ENCODE measurements at places on chromosomes 7 and 10.

DNA sequence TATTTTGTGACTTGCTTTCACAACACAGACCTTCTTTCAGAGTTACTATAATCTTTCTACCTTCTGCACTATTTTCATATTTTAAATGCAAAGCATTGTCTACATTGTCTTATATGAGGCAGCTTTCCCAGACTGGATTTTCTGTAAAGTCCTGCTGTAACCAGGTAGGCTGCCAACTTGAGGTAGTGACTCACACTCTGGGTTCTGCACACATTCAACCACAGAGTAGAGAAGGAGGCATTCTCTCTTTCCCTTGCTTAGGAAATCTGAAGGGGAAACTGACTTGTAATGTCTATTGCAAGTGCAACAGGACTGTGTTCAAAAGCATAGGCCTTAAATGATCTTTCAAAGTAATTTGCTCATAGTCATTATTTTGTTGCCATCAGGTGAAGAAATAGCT is 461.4 kb downstream of the GRM8 start:
- no peak for DNase-seq

GRCh38 chr10:113360870-113361269 is 192.0 kb upstream of the HABP2 start:
- DNase-seq: no peak

DNA sequence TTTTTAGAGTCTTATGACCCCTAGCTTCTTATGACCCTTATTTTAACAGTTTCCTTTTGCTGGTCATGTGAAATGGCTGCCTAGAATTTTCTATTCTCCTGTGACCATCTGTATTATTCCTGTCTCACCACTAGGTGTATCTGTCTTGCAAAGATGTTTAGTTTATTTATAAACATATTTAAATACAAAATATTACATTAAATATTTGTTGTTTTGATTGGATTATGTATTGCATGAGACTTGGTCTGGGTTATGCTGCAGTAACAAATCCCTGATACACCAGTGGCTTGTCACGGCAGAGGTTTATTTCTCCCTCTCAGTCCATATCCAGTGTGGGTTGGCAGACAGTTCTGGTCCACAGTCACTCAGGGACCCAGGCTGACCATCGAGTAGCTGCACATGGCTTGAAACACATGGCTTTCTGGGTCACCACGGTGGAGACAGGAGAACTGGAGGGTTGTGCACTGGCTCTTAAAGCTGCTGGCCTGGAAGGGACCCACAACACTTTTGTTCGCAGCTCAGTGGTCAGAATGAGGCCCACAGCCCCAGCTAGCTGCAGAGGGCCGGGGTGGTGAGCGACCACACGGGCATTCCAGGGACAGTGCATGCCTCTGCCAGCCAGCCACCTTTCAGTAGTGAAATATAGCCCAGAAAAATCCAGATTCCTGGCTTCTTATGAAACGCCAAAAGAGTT is 7.4 kb downstream of the RASSF4 start:
- no peak for DNase-seq

DNA sequence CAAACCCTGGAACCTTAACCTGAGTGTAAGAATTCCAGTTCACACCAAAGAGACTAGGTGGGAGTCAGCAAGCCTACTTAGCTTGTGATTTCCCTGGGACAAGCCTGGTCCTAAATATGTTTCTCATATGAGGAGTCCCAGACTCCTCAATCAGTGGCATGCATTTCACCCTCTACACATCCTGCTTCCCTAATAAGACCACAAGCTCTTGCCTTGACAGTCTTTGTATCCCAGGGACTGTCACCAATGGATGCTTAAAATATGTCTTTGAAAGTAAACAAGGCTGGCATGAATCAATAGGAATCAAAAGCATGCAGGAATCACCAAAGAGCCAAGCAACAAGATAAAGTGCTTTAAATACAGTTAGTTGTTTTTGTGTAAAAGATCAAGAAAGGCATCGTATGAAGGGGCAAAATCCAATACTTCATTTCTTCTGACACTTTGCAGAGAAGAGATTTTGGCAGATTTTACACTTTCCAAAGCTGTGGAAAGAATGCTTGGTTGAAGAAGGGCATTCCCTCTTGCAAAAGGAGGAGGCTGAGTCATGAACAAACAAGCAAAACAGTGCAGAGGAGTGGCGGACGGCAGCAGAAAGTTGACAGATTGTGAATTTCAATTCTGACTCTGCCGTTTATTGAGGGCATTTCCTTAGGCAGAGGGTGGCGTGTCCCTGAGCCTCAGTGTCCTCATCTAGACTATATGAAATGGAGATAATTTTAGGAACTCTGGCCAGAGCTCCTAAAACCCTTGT is 8.5 kb upstream of the NFE2L3 start:
- no peak for DNase-seq

- DNase-seq: no peak
Measured at GRCh38 chr10:12771981-12772760, 229.3 kb downstream of the CCDC3 start.

DNA sequence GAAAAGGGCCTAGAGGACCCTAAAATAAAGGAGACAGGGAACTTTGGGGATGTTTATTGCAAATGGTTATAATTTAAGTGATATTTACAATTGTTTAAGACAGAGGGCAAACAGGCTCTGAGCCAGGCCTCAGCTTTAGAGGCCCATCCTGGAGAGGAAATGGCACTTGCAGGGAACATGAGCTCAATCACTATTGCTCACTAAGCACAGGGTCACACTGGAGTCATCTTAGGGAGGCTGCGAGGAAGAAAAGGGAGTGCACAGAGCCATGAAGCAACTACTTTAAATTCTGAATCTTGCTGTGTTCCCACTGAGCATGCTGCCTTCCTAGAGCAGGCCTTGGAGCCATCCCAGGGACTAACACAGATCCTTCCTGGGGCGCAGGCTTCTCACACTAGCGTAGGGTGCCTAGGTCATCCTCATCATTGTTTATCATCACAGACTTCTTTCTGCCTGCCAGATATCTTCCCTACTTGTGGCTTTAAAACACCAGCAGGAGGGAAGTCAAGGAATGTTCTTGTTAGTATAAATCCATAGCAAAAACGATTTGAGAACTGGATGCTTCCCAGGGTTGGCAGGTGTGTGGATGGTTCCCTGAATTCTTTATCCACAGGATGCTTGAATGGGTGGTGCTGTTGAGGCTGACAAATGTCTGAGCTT is 12.7 kb upstream of the DNAJB12 start:
- no peak for DNase-seq

DNA sequence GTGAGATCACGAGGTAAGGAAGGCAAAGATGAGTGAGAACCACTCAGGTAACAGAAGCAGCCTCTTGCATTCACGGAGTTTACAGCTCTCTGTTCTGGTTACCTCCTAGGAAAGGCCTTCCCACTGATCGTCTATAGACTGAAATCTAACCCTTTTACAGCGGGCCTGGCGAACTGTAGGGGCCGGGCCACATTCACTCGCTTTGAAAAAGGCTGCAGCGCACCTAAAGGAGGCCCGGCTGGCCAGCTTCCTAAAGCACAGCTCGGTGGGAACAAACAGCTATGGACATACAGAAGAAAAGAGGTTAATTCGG is 565 bp downstream of the ATP5MK start:
- no peak for DNase-seq

GRCh38 chr7:142629588-142630260 is 119.5 kb upstream of the PRSS1 start:
- DNase-seq: no peak

GRCh38 chr7:16515785-16516685 is 10.6 kb upstream of the LRRC72 start:
- no peak for DNase-seq

DNA sequence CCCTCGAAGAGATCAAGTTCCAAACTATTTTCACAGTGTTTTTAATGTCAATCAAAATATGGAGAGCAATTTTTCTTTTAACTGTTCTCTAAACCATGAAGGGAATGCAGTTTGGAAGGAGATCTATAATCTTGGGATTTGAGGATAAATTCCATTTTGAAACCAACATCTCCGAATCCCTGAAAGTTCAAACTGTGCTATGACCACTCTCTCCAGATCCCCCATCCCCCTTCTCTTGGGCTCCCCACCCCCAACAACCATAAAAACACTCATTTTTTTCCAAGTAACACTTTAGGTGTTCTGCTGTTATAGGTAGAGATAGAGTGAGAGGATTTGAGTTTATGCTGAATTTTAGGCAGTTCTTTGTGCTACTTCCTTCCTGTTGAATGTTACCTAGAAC is 1.7 kb downstream of the CALD1 start:
- no peak for DNase-seq

DNA sequence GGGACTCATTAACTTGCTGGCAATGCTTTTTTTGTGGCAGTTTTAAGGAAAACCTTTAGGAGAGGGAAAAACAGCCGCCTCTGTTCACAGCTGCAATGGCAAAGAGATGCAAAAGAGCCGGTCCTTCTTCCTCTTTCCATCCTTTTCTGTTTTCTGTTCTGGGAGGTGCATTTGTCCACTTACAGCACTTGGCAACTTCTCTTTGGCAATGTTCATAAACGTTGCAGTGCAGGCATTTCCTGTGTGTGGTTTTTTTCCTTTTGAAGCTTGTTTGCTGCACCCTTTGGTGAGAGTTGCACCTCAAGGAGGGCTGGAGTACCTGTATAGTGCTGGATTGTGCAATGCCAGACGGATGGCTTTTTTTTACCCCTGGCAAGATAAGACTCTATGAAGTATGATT is 53.9 kb upstream of the HABP2 start:
- DNase-seq: no peak

DNA sequence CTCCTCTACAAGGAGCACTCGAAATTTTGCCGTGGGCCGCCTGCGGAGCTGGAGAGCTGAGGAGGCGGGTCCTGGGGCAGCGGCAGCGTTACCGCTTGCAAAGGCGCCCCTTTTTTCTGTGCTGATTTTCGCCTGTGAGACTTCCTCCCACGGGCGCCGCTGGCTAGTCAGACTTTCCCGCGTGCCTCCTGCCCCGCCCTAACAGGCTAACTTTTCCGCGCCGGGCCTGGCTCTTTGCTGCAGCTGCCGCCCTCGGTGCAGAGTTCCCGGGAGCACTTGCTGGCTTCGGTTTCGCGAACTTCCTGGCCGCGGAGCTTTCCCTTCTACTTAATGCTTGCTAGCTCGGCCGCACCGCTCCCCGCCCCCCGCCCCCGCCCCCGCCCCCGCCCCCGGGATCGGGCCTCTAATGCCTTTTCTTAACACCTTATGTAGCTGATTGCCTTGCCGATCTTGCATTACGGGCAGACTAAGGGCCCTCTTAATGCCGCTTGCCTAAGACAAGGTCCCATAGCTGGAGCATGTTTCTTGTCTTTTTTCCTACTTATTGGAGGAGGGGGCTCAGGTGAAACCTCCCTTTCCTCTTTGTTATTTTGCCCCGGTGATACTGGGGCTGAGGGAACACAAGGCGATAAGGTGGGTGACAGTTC is 37.9 kb upstream of the RASGEF1A start:
- peak; percentile 26 for DNase-seq

DNA sequence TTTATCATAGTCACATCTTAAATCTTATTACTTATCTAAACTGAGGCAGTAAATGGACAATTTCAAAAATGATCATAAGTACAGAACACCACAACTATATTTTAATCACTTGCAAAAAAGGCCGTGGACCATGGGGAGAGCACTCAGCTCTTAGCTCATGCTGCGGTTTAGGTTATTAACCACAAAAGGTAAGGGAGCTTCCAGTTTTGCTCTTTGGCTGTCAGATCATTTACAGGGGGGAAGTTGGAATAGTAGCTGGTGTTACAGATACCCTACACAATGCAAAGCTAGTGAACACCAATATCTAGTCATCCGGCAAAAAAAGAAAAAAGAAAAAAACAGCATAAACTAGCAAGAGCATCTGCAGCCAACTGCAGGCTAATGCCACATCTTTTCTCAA is 147.0 kb downstream of the BBS9 start:
- no peak for DNase-seq

DNA sequence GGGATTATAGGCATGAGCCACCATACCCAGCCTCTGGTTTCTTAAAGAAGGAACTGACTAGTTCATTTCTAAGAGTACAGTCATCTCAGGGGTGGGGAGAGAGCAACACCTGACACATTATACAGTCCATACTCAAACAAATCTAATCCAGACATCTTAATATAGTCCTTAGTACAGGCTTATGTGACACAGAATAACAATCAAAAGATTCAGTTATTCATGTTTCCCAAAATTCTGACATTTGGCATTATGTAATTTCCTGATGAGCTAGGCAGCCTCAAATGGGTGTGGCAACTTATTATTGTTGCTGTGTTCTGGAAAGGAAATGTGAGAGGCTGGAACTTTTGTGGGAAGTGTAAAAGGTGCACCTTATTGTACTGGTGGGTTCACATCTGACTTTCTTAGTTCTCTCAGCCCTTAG is 116.3 kb downstream of the WDFY4 start:
- DNase-seq: no peak

DNA sequence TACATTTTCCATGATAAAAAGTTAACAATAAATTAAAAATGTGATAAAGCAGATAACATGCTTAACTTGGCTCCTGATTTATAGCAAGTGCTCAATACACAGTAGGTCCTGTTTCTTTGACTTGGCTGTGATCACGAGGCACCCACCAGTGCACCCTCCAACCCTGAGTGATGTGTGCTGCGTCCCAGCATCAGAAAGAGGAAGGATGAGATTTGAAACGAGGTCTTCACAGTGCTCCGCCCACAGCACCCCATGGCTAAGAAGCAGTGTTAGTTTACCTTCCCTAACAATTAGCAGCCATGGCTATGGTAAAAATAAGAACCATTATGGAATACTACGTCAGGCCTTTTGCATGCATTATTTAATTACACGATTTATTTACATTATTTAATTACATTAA is 292.0 kb upstream of the ZMIZ1 start:
- DNase-seq: no peak

- DNase-seq: no peak
Measured at GRCh38 chr7:158361326-158361946, 226.2 kb downstream of the PTPRN2 start.

DNA sequence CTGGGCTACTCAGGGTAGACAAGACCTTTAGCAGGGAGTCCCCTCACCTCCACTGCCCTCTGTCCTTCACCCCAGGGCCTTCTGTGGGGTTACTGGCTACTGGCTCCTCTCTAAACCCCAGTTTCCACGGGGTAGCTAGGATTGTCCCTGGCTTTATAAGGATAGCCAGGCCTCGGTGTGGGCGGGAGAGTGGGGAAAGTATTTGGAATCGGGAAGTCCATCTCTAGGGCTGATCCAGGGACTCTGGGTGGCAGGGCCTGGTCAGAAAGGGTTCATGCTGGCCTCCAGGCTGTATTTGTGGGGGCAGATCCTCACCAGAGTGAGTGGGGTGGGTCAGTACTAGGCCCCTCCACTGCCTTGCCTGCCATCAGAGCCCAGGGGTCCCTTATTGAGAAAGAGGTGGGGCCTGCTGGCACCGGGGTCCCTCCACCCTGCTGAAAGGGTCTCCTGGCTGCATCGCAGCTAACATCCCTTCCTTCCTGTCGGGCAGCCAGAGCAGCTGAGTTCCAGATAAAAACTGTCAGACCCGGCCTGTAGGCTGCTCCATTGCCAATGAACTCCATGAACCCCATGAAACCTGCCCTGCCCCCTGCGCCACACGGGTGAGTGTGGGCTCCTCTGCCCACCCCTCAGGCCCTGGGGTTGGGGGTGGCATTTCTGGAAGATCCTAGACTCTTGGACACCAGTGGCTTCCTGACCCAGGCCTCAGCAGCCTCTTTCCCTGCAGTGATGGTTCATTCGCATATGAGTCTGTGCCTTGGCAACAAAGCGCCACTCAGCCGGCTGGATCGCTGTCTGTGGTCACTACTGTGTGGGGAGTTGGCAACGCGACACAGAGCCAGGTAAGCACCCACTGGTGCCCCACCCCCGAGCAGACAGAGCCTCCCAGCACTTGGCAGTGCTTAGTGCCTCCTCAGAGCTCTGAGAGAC is 7.3 kb downstream of the ZMIZ2 start:
- DNase-seq: no peak

Measured in hematopoietic multipotent progenitor cell treated with erythropoietin and hydrocortisone succinate and interleukin-3 and kit ligand, for 8 days (in vitro differentiated cells).